Activated effector memory CD4-positive, alpha-beta T cell treated with Interleukin-2 at 50 U/mL for 16 hours (primary cell): ENCODE measurements at places on chromosomes 2 and 18.

GRCh38 chr2:207133458-207133819 is 32.3 kb downstream of the KLF7 start:
- DNase-seq: no peak

- DNase-seq: no peak
Measured at GRCh38 chr18:76496194-76496890, 1.3 kb upstream of the ZNF516 start.

DNA sequence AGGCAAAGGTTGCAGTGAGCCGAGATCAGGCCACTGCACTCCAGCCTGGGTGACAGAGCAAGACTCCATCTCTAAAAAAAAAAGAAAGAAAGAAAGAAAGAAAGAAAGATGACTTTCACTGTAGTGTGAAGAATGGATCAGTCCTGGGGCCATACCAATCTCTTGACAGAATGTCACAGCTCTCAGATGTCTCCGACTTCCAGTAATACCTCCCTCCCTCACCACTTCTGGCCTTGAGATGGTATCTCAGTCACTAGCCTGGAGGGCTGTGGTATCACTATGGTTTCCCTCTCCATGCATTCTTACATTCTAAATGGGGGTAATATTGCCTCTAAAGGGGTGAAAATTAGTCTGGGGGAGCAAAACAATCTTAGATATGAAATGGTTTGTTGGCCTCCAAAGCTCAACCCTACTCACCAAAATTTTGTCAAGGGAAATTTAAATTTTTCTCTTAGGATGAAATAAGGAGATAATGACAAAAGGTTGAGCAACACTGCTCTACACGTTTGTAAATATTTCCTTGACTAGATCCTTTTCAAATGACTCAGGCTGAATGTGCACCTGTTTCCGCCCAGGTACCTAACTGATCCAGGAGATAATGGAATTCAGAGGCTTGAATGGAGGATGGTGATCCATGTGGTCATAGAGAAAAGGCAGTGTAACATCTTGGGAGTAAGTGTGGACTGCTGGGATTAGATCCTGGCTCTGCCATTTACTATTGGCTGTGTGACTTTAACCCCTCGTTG is 19.9 kb upstream of the SPRED2 start:
- DNase-seq: no peak

DNA sequence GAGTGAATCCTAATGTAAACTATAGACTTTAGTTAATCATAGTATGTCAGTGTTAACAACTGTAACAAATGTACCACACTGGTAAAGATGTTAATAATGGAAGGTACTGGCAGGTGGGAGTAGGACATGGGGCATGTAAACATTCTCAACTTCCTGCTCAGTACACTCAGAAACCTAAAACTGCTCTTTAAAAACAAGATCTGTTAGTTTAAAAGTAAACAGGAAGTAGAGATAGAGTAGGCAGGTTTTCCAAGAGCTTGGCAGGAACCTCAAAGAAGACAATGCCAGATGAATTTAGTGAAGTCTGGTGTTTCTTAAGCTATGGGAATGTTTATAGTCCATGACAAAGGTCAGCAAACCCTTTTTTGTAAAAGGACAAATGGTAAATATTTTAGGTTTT is 46.6 kb downstream of the CCDC138 start:
- DNase-seq: no peak

GRCh38 chr2:164913640-164914350 is 41.5 kb downstream of the SLC38A11 start:
- DNase-seq: no peak

DNA sequence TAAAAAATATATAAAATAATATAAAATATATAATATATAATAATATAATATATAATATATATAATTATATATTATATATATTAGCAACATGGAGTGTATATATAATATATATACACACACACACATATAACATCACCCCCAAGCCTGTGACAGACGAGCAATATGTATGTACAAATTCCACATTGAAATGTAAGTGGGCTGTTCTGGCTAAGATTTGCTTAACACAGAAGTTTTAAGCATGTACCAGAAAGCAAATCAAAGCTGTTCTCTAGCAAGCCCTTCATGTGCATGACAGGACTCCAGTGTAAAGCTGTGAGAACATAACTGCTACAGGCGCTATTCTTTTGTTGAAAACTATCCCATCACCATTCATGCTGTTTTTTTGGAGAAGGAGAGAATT is 261.7 kb upstream of the TNP1 start:
- DNase-seq: no peak

DNA sequence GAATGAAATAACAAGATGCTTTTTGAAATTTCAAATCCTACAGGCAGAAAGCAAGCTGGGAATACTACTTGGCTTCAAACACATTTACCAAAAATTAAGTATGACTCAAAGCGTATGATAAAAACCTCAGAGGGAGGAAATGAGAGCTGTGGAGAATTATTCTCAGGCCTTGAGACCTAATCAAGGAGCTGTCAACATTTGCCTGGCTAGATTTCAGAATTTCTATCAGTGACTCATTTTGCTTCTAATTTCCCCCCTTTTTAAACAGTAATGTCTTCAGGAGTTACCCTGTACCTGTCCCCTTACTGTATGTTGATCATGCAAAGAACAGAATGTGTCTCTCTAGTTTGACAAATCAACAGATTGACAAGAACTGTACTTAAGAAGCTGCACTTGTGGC is 1324.5 kb upstream of the DDX18 start:
- DNase-seq: no peak

- DNase-seq: no peak
Measured at GRCh38 chr2:205696927-205697441, 14.7 kb downstream of the NRP2 start.

- no peak for DNase-seq
Measured at GRCh38 chr2:182245963-182246362, 180.9 kb downstream of the PDE1A start.

GRCh38 chr18:45628979-45629958 is 14.0 kb downstream of the SLC14A2 start:
- no peak for DNase-seq

GRCh38 chr2:203603456-203604389 is 68.6 kb upstream of the RAPH1 start:
- no peak for DNase-seq

DNA sequence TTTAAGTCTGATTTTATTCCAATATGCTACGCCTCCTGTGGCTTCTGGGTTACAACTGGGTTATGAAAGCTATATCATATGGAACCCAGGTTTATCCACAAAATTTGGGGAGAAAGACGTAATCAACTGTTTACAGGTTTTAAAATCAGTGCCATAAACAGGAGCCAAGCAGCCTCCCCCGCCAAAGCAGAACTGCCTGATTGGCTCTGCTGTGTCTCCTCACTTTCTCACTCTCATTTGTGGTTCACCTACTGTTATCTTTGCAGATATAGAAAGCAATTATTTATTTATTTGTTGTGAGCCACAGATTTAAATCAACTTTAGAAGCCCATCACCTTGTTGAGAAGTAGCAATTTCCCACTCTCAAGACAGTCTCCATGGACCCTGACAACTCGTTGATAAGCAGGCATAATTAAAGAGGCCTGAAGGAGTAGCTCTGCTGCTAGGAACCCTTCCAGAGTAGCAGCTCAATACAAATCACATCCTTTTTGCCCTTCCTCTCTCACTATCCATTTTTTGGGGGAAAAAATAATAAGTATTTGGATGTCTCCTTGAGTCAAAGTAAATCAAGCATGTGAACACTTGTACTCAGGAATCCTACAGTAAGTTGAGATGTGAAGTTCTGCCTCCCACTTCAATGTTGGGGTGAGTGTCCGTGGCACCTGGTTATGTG is 191.0 kb upstream of the CCDC150 start:
- no peak for DNase-seq

DNA sequence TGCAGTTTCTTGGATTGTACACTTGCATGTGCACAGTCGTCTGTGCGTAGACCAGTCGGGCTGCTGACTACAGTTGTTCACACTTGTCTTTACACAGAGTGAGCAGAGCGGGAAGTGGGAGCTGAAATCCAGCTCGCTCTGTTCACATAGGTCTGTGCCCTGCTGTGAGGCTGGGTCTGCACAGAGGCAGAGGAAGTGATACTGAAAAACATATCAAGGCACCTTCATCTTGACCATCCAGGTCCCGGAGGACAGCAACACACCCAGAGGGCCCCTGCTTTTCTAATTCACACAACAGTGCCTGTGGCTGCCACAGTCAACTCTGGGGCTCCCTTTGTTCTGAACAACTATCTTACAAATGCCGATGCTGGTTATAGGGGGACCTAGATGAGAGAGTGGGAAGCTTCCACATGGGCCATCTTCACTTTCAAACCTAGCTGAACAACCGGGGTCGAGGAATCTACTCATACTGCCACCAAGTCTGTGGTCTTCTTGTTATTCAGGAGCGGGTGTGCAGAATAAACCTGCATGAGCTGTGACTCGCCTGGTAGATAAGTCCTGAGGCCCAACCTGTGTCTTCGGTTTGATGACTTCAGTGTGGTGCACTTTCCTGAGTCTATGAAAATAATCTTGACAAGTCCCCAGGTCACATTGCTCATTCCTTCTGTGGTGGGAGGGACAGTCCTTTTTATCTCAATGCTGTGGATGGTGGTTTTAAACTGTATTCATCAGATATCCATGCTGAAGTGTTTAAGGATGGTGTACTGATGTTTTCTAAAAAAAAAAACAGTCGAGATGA is 3.5 kb upstream of the ADNP2 start:
- DNase-seq: no peak

- no peak for DNase-seq
Measured at GRCh38 chr18:9091066-9091476, 11.4 kb upstream of the NDUFV2 start.

DNA sequence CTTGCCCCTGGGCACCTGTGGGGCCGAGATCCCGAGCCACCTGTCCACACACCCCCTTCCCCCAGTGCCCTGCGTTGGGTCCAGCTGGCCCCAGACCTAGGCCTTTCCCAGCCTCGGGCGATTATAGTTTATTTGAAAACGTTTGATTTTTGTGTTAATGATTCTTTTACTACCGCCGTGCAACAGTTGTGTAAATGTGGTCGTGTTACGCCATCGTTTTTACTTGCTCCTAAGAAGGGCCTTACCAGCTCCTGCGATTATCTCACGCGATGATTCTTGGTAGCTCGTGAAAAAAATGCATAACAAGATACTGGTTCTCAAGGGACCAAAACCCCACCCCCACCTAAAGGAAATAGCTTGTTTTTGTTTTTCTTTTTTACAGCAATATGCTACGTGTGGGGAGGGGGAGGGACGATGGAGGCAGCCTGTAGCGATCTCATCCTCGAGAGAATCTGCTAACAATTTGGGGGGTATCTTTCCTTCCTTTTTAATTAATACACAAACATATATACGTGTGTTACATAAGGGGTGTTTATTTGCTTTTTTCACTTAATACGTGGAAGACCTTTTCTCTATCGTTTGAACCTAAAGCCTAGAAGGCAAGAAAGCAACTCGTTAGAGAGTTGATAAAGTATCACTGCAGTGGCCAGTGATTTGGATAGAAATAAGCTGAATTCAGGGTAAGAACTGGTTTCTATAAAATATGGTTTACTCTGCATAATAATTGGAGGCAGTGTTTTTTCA is 1.0 kb downstream of the ZDBF2 start:
- no peak for DNase-seq

DNA sequence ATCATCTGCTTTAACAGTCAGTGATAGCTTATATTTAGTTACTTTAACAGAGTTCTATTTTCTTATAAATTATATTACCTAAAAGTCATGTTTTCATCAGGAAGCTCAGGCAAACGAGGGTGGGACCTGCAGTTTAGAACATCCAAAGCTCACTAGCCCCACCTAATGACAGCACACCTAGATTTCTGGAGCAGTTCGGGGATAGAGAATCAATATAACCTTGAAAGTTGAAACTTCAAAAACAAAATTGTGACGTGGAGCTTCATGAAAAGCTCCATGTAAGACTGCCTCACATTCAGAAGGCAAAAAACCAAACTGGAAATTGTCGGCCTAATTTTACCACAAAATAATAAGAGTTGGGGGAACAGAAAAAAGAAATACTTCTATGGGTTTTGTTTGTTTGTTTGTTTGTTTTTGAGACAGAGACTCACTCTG is 185.9 kb upstream of the CCDC150 start:
- no peak for DNase-seq

GRCh38 chr2:127715778-127716449 is 14.6 kb downstream of the SFT2D3 start:
- DNase-seq: no peak

DNA sequence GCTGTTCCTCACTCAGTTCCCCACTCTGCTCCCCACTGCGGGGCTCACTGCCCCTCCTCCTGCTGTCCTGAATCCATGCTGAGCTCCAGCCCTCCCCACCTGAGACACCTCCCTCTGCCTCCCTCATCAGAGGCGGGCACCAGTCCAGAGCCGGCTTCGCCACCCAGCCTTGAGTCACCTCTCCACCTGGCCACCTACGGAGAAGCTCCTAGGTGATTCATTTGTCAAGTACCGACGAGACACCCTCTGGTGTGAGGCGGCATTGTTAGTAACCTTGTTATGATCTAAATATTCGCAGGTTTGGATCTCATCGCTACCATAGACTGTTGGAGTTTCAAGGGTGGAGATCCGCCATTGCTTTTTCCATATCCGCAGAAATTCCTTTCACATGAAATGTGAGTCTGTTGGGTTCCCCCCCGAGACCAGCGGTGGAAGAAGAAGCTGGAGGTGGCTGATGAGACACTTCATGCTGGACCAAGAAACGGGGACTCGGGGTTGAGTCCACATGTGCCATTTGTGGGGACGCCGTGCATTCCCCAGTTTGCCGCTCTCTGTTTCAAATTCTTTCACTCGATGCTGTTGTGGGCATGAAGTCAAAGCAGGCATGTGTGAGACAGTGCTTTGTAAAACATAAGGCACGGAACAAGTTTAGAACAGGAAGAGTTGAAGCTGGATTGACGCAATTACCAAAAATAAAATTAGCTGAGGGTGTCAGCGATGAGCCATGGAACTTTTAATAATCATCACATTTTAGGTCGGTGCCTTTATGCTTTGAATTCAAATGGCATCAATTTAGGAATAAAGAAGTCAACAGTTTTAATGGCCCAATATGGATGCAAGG is 259.8 kb upstream of the HDAC4 start:
- DNase-seq: no peak

- peak; percentile 3 for DNase-seq
Measured at GRCh38 chr2:222424729-222425671, 657 bp downstream of the SGPP2 start.

- no peak for DNase-seq
Measured at GRCh38 chr2:152648336-152648735, 68.9 kb downstream of the PRPF40A start.

DNA sequence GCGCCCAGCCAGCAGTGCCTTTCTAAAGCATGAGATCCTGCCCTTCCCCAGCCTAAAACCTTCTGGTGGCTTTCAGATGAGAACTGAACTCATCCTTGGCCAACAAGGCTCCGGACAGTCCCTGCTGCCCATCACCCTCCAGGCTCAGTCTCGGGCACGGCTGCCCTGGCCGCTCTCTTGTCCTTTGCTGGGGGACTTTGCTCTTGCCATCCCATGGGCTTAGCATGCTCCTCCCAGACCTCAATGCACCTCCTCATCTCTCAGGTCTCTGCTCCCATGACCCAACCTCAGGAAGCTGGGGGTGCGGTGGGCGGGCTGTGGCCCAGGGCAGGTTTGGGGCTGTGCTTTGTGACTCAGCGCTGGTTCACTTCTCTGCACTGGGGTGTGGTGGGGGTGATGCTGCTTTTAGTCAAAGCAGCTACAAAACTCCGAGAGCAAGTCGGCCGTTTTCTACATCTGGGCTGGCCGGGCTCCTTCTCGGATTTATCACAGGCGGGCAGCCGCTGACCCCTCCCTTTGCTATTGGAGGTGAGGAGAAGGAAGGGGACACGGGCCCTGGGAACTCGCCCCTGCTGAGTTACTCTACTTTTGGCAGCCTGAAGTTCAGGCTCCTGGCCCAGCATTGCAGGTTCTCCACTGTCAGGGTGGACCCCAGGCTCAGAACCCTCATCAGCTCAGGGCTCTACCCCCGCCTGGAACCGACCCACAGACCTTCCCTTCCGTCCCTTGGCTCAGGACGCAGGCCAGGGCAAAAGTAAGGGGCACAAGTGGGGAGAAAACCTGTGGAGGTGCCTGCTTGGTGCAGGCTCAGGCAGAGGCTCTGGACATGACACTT is 90.6 kb upstream of the TAF1B start:
- peak; percentile 82 for DNase-seq
